Fibroblast of skin of left quadriceps (primary cell): ENCODE measurements at places on chromosomes 3 and 15.
A peak's percentile ranks its signal among the peaks of the same experiment; 100 is the strongest.

- DNase-seq, result no peak
Measured at GRCh38 chr3:129689036-129689435, 82.6 kb upstream of the PLXND1 start.

GRCh38 chr3:189727898-189728297, 96.7 kb downstream of the TP63 start:
- peak; percentile 82 for DNase-seq

- DNase-seq, result no peak
Measured at GRCh38 chr3:56197991-56198390, 270.3 kb downstream of the ERC2 start.

- DNase-seq, result no peak
Measured at GRCh38 chr15:80923668-80924067, 66.0 kb downstream of the MESD start.

DNA sequence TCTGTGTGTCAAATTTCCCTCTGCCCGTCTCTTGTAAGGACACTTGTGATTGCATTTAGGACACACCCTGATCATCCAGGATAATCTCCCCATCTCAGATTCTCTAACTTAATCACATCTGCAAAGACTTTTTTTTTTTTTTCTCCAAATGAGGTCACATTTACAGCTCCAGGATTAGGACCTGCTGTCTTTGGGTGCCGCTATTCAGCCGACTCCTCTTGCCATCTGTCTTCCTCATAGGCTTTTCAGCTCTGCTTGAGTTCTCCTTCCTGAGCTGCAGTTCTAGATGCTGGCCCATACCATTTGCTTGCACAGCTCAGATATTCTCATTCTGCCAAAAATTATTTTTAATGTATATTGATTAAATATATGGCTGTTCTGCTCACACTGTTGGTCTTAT, 94.3 kb upstream of the TLE3 start:
- DNase-seq, result no peak

GRCh38 chr3:86993704-86994103, 2.8 kb upstream of the VGLL3 start:
- DNase-seq, result no peak

DNA sequence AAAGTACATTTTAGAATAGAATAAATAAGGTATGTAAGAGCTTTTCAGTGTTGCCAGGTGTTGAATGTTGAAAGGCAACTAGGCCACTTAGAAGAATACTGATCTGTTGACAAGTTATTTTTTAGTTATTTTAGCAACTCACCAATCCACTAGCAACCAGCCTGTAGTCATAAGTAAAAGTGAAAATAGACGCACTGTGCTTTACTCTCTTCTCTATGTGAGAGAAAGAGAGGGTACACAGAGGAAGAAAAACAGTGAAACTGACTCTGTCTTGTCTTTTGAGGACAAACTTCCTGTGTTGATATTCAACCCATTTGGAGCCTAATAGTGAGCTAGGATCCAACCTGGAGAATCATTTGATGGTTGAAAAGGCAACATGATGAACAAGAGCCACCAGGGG, 327.1 kb upstream of the GOLIM4 start:
- no peak for DNase-seq

- DNase-seq, result no peak
Measured at GRCh38 chr3:80331494-80332170, 563.8 kb upstream of the ROBO1 start.

GRCh38 chr3:148698190-148698810, 597 bp downstream of the AGTR1 start:
- DNase-seq, result no peak

- peak; percentile 6 for DNase-seq
Measured at GRCh38 chr3:57518276-57518915, 25.7 kb downstream of the DNAH12 start.

DNA sequence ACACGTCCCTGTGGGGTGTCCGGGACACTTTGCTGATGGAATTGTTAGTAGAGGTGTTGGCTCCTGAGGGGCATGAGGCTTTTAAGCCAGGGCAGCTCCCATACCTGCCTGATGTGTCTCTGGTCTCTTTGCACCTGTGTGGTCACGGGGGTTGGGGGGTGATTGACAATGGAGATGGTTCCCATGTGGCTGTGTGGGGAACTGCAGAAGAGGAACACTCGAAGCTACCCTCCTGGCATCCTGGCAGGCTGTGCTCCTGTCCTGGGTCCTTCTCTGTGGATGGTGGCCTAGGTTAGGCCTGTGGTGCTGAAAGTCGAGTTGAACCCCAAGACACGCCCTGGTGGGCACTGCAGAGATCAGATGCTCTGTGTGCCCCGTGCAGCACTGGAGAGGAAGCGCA, 73.4 kb downstream of the HMCES start:
- DNase-seq, result no peak
